ENCODE measurements at places on chromosomes 2 and 18.

DNA sequence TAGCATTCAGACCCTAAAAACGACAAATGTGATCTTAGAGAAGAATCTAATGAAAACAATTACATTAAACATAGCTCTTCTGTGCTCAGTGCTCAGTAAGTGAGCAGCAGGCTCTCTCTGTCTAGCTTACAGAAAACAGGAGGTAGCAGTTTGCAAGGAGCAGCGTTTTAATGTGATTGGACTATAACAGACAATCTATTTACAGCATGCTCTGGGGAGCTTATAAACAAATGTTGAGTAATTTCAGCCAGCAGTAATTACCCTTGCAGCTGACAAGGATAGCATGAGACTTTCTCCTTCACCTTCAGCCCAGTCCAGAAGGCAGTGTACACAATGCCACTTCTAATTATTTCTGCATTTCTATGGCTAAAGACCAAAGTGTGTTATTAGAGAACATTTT lies 270.4 kb downstream of the FIGN start:
- DNase-seq = no peak

DNA sequence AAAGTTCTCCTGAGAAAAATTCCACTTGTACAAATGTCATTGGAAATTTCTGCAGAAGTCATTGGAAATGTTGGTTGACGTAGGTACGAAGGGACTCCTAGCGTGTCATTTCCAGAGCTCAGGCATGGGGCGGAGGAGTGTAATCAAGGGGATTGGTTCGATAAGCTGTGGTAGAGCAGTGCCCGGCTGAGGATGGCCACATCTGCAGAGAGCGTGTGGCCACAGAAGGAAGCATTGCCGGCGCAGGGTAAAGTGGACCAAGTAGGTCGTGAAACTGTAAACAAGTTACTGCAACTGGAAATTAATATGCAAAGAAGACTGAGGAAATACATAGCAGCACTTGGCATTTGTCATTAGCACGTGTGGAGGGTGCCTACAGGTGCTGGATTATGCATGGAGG lies 101.8 kb downstream of the DGKD start:
- no peak for DNase-seq

GRCh38 chr18:13216092-13216582 lies 2.4 kb upstream of the LDLRAD4 start:
- DNase-seq = no peak

DNA sequence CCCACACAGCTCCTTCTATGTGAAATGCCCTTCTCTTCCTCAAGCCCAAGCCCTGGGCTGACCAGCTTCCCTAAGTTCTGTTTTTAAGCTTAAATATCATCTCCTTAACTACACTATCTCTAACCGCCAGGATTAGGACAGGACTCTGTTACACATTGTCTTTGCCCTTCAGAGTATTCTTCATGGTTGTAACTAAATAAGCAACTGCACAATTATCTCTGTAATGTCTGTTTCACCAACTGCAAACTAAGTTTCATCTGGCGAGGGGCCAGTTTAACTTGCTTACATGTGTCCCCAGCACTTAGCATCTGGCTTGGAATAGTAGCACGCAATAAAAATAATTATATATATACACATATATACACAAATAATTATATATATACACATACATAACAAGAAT lies 1.1 kb upstream of the ERMN start:
- no peak for DNase-seq

DNA sequence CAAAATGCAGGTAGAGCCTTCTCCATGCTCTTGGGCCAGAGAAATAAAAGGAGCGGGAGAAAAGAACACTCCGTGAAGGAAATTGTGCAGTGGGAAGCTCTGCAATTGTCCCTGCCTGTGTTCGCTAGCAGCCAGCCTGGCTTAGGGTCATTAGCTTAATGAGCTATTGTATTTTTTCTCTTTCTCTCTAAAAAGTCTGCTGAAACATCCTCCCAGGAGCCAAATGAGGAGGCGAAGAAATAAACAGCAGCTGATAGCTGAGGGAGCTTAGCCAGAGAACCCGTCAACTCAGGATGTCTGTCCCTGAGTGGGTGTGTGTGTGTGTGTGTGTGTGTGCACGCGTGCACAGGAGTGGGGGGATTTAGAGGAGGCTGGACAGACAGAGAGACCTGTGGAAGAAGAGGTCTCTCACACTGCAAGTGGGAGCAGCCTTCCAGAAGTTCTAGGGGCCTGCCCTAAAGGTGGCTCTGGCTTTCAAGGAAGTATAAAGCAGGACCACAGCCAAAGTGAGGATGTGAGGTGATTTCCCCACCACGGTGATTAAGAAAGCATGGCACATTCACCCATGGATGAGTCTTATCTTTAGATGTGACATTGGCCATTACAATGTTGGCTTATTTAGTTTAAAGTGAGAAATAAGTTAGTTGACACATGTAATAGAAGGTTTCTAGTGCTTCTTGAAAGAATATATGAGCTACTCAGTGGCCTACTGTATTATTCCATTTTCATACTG lies 690.4 kb downstream of the RNF144A start:
- DNase-seq = no peak

GRCh38 chr18:78769502-78770105 lies 210.0 kb upstream of the SALL3 start:
- DNase-seq = no peak

DNA sequence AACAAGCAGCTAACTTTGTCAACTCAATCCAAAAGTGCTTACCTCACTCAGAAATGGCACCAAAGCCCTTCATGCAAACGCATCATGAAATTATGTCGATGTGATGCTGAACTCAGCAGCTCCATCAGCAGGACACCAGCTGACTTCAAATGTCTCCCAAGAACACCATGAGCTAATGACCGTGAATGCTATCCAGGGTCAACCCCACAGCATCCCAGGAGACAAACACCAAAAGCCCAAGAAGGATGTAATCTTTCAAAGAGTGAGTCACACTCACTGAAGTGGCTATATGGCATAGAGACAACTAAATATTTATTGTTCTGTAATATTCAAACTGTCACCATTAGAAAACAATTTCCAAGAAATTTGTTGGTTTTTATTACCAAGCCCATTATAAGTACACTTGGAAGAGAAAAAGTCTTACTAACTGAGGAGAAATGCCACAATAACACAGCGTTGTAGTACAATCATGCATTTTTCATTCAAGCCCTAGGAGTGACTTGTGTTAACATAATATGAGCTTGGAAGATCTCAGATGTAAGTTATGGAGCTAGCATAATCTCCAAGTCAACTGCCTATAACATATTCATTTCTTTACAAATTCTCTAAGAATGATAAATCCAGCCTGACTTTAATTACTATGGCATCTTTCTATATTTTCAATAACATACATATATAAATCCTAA lies 165.0 kb upstream of the CCDC68 start:
- DNase-seq = no peak

- no peak for DNase-seq
Observed at GRCh38 chr2:111236025-111236424, 115.3 kb downstream of the BCL2L11 start.

- no peak for DNase-seq
Observed at GRCh38 chr18:23105581-23106219, 29.6 kb upstream of the CABLES1 start.

DNA sequence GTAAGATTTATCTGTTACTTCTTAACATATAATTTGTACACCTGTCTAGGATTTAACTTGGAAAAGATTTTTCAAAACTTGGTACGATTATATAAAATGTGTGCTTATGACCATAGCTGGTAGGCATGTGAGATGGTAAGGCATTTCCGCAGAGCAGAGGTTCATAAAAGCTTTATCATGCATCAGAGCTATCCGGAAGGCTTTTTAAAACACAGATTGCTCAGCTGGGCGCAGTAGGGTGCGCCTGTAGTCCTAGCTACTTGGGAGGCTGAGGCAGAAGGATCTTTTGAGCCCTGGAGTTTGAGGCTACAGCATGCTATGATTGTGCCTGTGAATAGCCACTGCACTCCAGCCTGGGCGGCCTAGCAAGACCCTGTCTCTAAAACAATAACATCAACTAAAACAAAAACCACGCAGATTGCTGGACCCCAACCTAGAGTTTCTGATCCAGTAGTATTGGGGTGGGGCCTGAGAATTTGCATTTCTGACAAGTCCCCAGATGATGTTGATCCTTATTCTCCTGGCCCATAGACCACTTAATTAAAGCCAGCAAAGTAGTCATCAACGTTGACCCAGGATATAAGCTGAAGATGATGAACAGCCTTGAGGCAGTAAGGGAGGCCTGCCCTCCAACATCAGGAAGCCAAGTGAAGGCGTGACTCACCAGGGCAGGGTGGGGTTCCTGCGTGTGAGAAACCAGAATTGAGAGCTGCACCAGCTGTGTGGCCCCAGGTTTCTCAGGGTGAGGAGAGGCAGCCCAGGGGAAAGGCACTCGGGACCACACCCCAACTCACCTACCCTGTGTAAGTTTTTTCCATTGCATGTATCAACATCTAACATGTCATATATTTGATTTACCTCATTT lies 21.6 kb upstream of the SLC20A1 start:
- DNase-seq = no peak

DNA sequence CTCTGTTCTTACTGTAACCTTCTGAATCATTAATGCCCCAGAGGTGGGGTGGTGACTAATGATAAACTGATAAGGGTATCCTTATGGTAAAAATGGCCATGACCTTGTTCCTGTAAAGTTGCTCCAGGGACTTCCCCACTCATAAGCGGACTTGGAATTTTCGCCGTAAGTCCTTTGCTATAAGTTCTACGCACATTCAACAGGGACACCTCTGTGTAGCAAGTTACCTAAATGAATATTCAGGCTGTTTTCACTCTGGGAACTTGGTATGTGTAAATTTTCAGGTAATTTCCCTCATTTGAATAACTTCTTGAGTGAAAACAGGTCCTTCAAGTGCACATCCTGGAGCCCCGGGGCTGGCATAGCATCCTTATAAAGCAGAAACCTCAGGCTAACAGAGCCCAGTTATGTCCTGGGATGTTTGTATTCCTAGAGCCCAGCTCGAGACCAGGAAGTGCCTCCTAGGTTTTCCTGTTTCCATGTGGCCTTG lies 9.4 kb upstream of the AGFG1 start:
- DNase-seq = no peak

- no peak for DNase-seq
Observed at GRCh38 chr2:161422816-161423403, 6.8 kb downstream of the TBR1 start.

- peak; percentile 29 for DNase-seq
Observed at GRCh38 chr18:50158866-50159653, 35.9 kb downstream of the MYO5B start.

DNA sequence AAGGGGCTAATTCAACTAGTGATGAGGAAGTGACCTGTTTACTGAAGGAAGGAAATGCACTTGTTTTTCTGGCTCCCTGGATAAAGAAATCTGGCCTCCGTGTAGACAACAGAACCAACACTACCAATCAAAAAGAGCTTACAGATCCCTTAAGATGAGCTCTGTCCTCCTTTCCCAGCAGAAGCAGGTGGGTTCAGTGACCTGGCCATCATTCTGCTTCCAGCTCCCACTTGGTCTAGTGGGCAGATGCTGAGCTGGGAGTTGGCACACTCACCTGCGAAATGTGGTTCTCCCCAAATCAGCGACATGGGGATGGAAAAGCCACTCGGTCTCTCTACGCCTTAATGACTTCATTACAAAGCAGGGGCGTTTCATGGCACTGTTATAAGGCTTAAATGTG lies 132.6 kb downstream of the AFF3 start:
- no peak for DNase-seq

- DNase-seq = no peak
Observed at GRCh38 chr2:120735746-120736170, at the start of gene GLI2. GLI2 (plus strand) TSS chr2:120735868; CDS start chr2:120797321, 61,453 bp downstream.

DNA sequence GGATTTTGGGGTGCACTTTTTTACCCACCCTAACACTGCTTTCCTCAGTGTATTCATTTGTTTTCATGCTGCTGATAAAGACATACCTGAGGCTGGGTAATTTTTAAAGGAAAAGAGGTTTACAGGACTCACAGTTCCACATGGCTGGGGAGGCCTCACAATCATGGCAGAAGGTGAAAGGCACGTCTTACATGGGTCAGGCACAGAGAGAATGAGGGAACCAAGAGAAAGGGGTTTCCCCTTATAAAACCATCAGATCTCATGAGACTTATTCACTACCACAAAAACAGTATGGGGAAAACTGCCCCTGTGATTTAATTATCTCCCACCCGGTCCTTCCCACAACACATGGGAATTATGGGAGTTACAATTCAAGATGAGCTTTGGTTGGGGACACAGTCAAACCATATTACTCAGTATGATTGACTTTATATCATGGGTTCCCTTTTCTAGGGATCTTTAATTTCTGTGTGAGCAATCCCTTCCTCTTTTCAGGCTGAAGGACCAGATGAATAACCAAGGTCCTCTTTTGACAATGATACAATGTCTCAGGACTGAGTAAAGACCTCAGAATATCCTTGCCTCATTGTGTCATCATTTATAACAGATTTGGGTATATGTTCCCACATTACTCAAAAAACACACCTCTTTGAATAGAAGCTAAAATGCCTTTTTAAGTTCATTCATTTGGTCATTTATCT lies 100.1 kb upstream of the TRIB2 start:
- DNase-seq = no peak

- DNase-seq = no peak
Observed at GRCh38 chr18:3625742-3626091, 175.7 kb downstream of the TGIF1 start.

DNA sequence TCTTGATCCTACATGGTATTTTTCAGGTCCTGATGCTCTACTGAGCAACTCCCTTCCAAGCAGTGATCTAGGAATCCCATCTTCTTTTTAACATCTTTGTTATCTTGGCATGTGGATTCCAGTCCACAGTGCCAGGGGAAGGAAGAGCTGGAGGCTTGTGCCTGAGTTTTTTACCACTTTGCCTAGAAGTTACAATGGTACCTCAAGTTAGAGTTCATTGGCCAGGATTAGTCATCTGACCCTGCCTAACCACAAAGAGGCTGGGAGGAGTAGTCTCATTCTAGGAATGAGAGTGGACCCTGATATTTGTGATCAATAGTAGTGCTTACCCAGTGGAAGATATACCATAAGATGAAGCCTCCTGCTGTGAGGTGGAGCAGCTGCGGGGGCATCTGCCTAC lies 109.3 kb downstream of the ADCYAP1 start:
- no peak for DNase-seq

DNA sequence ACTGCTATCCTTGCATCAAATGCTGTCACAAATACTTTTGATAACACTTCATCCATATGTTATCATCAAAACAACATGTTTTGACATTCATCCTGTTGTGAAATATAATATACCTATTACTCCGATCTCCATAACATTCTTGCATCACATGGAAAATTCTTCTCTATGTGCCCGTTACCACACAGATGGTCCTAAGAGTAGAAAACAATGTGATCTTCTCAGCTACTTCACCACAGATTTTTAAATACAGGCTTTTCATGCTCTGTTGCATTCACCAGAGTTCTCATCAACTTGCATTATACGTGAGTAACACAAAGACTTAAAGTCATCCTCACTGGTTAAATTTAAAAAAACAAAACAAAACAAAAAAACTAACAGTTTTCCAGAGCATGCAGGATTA lies 1603.3 kb upstream of the ZEB2 start:
- DNase-seq = no peak

GRCh38 chr2:183078163-183078463 lies 434 bp upstream of the DUSP19 start:
- DNase-seq = no peak

- no peak for DNase-seq
Observed at GRCh38 chr18:45254709-45255082, 360.6 kb upstream of the SLC14A2 start.
